ENCODE measurements at places on chromosomes 1 and 21.
A peak's percentile ranks its signal among the peaks of the same experiment; 100 is the strongest.

DNA sequence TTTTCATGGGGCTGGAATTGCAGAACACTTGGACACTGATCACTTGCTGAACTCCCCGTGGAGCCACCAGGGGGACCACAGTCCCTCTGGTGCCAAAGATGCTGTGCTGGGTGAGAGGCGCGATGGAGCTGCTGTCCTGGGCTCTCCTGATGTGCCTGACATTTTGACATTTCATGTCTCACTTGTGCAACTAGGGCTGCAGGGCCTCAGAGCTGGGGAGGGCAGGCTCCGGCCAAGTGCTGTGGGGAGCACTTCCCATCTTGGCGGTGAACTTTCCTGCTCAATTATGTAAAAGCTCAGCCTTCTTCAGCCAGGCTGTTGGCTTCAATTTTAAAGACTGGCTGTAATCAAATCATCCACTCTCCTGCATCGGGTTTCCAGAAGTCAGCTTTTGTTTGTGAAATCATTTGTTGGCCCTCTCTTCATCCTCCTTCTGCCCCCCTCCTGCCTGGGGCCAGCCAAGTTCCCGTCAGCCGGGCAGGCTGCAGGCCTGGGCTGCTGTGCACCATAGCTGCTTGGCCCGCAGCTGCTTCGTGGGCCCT, 36.8 kb downstream of the KCNAB2 start:
- DNase-seq: no peak

- no peak for DNase-seq
Measured at GRCh38 chr1:56409112-56409691, 170.2 kb downstream of the PLPP3 start.

GRCh38 chr21:26136671-26137070, 33.9 kb downstream of the APP start:
- no peak for DNase-seq

GRCh38 chr1:218361298-218362065, 16.3 kb downstream of the TGFB2 start:
- peak; percentile 32 for DNase-seq

GRCh38 chr1:18531503-18531845, 50.7 kb downstream of the KLHDC7A start:
- DNase-seq: no peak

GRCh38 chr1:189409774-189410173, 1067.9 kb downstream of the BRINP3 start:
- no peak for DNase-seq

- no peak for DNase-seq
Measured at GRCh38 chr1:233446935-233447334, 119.4 kb downstream of the MAP3K21 start.

DNA sequence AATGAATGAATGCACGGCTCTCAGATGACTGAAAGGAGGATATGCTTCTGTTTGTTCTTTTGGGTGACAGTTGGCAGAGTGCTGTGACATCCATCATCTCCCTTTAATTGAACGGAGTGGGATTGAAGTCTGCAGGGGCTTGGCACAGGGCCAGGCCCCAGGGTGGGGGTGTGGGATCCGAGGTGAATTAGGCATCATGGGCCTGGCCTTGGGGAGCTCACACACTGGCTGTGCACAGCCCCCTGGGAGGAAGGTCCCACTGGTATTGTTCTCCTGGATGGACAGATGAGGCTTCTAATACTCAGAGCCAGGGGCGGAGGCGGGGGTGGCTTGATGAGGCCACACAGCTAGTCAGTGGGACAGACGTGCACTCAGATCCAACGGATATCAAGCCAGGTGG, 19.3 kb downstream of the EPHB2 start:
- no peak for DNase-seq

- DNase-seq: no peak
Measured at GRCh38 chr1:195195423-195196057, 1412.7 kb downstream of the KCNT2 start.

GRCh38 chr21:36917471-36918158, 48.9 kb downstream of the HLCS start:
- peak; percentile 12 for DNase-seq

- DNase-seq: no peak
Measured at GRCh38 chr1:202362212-202362611, 13.7 kb downstream of the PPP1R12B start.

- no peak for DNase-seq
Measured at GRCh38 chr1:210822932-210823331, 311.0 kb downstream of the KCNH1 start.

DNA sequence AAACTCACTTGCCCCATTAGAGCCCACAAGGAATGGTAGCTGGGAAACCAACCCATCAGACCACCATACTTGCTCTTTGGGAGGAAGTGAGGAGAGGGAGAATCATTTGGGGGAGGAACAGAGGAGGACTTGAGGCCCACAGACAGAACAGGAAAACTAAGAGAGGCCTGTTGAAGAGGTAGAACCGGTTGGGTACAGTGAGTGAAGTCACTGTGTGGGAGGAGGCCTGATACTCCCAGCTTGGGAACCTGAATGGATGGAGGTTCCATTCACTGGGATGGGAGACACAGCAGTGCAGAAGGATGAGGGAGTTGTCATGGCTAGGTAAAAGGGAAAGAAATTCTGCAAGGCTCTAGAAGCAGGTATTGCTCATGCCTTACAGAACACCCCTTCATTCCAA, 63.4 kb upstream of the PSEN2 start:
- DNase-seq: no peak

DNA sequence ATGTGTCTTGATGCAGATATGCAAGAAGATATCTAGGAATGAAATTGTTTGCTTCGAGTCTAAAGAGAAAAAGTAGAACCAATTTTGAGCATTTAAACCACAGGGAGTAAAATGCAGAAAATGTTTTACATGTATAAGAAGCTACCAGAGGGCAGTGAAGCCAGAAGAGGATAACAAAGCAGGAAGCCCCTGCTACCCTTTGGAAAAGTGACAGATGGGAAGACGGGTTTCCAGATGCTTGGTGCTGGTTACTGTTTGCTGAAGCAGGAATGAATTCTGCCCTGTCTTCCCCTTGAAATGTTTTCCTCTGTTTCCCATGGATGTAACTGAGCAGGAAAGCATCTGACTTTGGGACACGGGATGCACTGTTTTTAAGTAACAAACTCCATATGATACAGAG, 822.2 kb downstream of the MRPL39 start:
- DNase-seq: no peak

GRCh38 chr1:234768171-234768568, 158.2 kb upstream of the IRF2BP2 start:
- no peak for DNase-seq

DNA sequence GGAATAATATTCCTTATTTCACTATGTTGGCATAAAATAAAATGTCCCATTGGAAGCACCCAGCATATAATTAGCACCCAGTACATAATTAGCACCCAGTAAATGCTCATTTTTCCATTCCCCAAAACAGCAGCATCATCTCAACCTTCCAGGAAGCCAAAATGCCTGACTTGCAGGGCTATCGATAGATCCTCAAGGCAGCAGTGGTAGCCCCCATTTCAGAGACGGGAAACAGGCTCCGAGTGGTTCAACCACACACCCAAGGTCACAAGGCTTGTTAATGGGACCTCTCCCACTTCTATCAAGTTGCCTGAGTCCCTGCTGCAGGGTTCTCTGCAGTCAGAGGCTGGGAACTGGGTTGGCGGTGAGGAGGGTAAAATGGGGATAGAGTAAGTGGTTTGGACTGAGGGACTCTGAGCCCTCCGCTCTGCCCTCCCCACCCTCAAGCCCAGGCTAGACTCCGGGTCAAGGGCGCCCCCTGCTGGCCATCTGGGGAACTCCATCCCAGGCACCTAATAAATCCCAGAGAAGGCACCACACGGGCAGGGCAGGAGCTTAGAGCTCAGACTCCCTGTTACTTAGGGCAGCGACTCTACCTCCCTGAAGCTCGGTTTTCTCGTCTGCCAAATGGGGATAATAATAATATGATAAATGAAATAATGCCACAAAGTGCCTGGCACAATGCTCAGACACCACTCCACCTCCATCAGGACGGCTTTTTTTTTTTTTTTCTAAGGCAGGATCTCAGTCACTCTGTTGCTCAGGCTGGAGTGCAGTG, 21.9 kb upstream of the LAPTM5 start:
- peak; percentile 46 for DNase-seq

DNA sequence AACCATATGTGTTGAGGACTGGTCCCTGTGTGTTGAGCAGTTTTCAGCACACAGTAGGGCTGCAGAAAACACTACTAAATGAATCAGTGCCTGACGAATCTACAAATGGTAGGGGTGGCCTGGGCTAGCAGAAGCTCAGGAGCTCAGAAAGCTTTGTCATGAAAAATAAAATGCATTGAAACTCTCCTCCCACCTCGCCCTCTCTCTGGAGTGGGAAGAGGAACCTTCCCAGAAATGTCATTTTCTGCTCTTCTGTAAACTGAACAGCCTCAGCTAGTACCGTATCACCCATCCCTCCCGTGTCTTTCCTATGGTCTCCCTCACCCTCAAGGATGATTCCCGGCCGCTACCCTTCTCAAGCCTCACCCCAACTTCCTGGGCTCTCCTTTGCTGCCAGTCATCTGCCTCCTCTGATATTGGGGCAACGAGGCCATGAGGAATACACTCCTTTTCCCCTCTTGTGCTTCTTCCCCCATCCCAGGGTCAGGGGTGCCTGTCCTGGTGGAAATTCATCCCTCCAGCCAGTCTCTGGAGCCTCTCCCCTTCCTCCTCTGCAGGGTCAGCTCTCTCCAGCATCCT, 734.5 kb downstream of the PTPRU start:
- DNase-seq: no peak

DNA sequence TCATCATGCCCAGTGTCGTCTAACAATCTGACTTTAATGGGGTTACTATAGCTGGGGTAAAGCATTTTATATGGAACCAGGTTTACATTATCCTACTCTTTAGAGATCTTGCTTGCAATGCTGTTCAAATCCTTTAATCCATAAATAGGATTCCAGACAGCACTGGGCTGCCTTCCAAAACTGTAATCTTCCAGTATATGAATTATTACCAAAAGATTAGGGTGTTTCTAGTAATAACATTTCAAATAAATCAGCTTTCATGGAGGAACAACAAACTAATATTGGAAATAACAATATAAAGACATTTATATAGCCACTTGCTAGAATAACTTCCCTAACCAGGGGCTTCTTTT, 88.6 kb upstream of the PLXNA2 start:
- no peak for DNase-seq

DNA sequence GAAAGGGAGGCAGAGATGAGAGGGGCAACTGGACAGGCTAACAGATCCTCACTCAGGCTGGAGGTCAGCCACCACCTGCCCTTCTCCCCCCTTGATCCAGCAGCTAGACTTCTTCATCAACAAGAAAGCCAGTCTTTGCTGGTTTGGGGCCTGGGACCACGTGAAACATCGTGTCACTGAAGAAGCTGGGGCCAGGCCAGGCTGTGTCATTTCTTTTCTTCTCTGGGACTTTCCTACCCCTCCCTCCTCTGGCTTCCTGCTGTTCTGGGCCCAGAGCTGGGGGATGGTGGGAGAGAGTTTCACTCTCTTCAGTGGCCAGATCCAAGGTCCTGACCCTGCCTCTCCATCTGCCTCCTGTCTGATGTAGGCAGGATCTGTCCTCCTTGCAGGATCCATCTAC, 18.1 kb upstream of the SLC26A9 start:
- DNase-seq: no peak

DNA sequence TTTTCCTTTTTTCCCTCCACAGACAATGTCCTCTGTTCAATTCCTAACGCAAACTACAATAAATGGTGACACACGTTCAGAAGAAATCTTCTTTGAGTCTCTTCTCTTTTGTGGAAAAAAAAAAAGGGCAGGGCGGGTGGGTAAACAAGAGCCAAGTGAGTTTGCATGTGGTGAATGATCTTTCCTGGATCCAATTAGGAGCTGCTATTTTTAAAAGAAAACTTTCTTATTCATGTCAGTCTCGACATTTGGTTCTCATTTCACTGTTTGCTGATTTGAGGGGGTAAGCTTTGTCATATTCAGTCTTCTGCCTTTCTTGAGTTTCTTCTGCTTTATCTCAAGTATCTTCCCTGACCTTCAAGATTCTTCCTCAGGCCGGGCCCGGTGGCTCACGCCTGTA, 29.2 kb upstream of the KIF1B start:
- no peak for DNase-seq

DNA sequence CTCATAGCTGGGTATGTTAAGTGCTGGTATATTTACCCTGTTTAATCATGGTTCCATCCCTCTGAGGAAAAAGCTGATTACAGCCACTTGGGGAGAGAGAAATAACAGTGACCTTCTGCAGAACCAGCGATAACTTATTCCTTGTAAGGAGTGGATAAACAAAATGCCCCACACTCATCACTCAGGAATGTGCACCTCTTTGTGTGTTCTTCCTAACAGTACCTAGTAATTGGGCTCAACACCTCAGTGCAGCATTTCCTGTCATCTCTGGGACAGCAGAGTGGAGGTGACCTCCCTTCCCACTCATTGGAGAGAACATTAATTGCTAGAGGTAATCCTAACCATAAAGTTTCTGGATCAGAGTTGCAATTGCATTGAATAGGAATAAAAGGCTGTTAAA, 112.5 kb upstream of the F3 start:
- DNase-seq: no peak

GRCh38 chr1:41101950-41102607, 80.6 kb upstream of the SLFNL1 start:
- DNase-seq: no peak

- no peak for DNase-seq
Measured at GRCh38 chr1:60129911-60130310, 56.3 kb upstream of the C1orf87 start.

DNA sequence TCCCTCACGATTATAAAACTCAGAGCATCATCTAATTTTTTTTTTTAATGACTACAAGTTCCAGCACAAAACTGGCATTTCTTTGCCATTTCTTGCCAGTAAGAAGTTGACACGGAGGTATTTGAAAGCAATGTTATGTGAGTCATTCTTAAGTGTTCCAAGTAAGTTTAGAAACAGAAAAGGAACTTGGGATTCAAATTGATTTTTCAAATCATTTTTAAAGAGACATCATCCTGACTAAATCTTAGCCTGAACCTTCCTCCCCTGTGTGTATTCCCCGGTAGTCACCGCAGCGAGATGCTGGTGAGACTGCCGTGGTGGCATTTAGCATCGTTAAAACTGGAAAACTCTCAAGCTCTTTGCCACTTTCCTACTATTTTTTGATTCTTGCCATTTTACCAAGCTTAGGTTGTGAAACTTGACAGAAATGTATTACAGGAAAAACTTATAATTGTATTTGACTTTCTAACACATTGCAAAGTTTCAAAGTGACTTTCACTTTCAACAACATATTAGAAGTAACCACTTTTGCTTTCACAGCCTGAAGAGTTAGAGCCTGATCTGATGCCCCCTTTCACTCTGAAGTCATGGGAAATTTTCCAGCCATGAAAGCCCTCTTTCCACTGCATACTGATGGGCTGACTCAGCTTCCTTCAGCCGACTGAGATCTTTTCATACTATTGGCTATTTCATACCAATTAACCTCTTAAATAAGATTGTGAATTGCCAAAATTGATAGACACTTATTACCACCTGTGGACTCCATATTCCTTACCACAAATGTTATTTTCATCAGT, 61.4 kb downstream of the OLFML2B start:
- peak; percentile 88 for DNase-seq

All from RKO (cell line).